Esophagus muscularis mucosa (tissue), 4 donors: ENCODE measurements at places on chromosomes 6 and 20.

DNA sequence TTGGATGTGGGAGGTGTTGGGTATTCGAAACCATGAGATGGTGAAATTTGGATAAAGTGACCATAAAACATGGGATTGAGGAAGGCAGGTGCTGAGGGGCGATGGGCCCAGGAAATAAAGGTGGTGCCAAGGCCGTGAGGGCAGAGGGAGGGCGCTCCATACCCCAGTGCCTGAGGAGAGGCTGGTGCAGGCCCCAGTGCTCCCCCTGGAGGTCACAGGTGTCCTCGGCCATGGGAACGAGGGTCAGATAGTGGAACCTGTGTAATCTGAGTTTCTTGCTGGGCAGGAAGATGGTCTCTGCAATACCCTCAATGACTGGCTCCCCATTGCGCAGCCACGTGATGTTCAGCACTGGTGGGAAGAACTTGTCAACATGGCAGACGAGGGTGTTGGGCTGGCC lies 16.2 kb downstream of the HLA-DPB1 start:
- DNase-seq = peak; percentile 80

DNA sequence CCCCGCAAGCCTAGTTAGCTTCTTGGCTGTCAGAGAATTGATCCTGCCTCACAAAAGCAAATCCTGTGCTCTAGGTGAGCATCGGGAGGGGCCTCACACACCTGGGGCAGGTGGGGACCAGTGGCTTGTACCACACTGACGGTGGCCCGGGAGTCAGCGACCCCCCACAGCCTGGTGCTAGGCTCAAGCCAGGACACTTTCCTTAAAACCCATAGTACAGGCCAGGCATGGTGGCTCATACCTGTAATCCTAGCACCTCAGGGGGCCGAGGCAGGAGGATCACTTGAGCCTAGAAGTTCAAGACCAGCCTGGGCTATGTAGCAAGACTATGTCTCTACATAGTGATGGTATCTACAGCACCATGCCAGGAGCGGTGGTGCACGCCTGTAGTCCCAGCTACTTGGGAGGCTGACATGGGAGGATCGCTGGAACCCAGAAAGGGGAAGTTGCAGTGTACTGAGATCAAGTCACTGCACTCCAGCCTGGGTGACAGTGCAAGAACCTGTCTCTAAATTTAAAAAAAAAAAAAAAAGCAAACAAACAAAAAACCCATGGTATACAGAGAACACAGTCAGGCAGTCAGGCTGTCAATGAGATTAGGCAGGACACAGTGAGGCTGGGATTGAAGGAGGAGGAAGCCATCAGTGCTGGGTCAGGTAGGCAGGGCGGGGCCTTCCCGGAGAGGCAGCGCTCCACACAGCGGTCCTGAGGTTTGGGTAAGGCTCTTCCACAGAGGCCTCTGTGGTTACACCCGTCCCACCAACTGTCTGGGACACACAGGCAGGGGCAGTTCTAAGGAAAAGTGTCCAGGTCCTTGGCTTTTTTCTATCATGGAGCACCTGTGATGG lies 41.3 kb downstream of the SYNJ2 start:
- no peak for DNase-seq

DNA sequence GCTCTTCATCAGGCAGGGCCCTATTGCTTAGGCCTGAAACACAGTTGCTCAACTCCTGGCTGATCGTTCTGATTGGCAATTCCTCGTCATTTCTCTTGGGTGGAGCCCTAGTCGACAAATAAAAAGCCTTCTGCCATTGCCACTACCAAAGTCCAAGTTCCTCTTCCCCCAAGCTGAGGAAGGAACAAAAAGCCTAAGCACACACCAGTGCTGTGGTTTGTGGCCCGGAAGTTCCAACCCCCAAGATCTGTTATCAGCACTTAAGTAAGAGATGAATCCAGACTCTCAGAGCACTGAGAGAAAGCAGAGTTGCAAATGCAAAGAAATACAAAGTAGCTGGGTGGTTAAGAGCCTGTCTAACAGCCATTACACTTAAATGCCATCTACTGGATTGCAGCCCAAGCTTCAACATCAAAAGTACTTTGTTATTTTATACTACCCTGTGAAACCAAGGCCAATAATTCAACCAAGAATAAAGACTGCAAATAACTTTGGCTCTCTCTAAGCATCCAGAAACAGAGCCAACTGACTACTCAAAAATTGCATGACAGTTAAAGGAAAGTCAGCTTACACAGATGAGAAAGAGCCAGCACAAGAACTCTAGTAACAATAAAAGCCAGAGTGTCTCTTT lies 1024.0 kb downstream of the GRIK2 start:
- no peak for DNase-seq

DNA sequence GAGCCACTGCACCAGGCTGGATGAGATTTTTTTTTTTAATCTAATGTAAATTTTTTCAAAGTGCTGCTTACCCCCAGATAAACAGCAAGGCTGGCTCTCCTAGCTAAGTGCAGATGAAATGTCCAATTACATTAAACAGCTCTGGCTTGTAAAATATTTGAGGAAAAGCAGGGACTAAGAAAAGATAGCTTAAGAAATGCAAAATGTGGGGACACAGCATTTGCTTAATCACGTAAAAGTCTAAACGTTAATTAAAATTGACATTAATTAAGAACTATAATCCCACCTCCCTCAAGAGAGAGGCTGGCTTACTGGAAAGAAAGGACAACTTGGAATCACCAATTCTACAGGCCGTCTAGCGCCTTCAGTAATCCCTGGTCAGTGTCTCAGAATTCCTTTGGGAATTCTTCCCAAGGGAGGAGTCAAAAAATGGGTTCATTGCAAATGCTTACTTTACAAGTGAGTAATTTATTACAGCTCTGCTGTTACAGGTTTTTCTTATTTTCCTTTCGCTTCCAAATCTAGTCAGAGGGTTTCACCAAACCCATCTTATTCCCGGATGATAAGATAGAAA lies 13.6 kb upstream of the MARCKS start:
- DNase-seq = no peak

- no peak for DNase-seq
Observed at GRCh38 chr20:33578510-33578909, 83.6 kb upstream of the C20orf144 start.

DNA sequence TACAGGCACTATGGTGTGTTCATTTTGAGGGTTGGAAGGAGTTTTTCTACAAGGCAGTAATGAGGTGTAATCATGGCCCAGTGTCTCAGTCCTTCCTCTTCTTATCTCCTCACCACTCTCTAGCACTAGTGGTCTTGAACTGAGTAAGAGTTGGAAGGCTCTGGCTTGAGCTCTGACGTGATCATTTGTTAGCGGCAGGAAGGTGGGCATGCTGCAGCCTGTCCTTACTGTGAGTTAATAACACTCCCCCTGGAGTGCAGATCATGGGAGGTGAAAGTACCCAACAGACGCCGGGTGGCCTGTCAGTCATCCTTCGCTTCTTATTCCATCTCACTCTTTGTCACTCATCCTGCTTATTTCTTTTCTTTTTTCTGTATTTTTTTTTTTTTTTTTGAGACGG lies 356.9 kb downstream of the CDKAL1 start:
- DNase-seq = no peak

GRCh38 chr20:1943275-1944002 lies 48.2 kb downstream of the SIRPA start:
- no peak for DNase-seq

DNA sequence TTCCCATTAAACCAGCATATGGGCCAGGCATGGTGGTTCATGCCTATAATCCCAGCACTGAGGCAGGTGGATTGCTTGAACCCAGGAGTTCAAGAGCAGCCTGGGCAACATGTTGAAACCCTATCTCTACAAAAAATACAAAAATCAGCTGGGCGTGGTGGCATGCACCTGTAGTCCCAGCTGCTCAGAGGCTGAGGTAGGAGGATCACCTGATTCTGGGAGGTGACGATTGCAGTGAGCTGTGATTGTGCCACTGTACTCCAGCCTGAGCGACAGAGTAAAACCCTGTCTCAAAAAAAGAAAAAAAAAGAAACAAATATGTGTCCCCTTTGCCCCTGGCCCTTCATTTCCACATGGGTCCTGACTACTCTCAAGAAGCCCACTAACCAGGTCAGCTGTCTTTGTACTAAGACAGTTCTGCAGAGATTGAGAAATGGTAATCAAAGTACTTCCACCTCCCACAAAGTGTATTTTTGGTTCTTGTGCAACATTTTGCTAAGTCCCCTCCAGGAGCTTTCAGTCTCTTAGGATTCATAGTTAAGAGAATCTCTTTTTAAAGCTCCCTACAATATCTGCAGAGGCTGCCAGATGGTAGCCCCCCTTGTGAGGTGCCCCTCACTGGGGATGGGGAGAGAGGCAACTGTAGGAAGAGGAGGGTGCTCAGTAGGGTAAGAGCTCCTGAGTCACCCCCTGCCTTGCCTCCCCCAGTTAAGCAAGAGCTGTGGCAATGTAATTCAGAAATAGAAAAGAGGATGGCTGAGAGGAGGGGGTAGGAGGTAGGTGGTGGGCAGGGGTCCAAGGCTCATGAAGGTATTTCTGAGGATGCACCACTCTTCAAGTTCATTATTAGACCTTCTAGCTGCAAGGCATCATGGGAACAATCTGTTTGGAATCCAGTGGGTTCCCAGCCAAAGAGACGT lies 16.5 kb upstream of the WFDC2 start:
- no peak for DNase-seq

GRCh38 chr6:11357285-11357684 lies 124.8 kb upstream of the NEDD9 start:
- DNase-seq = no peak

- no peak for DNase-seq
Observed at GRCh38 chr6:336159-337114, 44.1 kb downstream of the DUSP22 start.

DNA sequence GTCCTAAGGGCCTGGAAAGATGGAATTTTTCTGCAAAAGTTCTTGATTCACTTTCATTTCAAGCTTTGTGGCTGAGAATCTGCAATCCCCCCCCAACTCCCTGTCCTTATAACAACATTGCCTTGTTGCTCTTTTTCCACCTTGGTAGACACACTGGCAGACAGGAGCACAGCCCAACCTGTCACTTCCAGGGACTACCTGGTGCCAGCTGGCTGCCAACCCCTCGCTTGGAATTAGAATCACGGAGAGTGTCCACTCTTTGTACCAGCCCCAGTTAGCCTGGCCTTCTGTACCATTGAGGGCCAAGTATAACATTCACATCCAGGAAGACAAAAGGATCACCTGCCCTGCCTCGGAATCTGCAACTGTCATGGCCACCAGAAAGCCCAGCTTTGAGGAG lies 74.7 kb downstream of the POPDC3 start:
- DNase-seq = peak; percentile 68

GRCh38 chr6:56706981-56707726 lies 64.5 kb upstream of the DST start:
- DNase-seq = no peak

GRCh38 chr20:36084897-36085613 lies 69.5 kb upstream of the EPB41L1 start:
- no peak for DNase-seq
